Stromal cell of bone marrow (primary cell): ENCODE measurements at places on chromosomes 16 and 17.

GRCh38 chr16:10256784-10257641 lies 74.8 kb upstream of the GRIN2A start:
- peak; percentile 2 for DNase-seq

DNA sequence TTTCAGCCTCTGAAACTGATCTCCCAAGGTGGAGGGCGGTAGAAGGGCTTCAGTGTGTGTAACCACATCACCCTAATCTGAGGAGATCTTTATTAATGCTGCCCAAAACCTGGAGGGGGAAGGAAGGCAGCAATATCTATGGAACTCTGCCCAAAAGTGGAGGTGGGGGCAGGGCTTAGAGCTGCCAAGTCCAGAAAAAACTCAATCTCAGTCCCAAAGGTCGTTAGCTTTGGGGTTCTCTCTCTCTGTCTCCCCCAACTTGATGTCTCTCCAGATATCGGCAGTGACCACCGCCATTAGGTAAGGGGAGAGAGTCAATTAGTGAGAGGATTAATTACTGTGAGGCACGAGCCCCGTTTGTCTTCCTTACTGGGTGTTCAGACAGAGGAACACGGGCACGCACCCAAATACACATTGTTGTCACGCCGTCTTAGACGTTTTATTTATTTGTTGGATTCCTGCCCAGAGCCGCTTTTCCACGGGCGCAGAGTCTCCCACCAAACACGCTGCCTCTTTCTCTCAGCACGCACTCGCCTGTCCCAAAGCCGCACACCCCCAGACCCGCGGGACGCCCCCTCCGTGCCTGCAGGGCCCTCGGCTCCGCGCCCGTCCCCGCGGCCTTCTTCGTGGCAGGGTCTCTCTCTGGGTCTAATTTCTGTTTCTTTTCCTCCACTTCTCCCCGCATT lies 5.4 kb upstream of the LHX1 start:
- DNase-seq: no peak

DNA sequence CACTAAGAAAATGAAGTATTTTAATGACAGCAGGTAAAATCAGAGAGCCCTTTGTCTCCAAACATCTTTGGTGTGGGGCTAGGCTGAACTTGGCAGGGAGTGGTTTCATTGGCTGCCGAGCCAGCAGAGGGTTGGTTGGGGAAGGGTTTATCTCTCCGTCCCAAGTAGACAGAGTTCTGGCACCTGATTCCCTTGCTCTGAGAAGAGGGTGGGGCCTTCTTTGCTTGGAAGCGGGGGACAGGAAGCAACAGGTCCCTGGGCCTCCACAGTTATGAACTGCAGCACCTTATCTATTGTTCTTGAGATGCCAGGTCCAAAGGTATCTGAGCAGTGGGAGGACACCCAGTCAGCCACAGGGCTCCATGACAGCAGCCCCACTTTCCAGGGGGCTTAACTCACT lies 12.3 kb upstream of the CDH1 start:
- no peak for DNase-seq

- DNase-seq: no peak
These were observed 6.1 kb downstream of the CAMKK1 start for GRCh38 chr17:3886776-3887175.

DNA sequence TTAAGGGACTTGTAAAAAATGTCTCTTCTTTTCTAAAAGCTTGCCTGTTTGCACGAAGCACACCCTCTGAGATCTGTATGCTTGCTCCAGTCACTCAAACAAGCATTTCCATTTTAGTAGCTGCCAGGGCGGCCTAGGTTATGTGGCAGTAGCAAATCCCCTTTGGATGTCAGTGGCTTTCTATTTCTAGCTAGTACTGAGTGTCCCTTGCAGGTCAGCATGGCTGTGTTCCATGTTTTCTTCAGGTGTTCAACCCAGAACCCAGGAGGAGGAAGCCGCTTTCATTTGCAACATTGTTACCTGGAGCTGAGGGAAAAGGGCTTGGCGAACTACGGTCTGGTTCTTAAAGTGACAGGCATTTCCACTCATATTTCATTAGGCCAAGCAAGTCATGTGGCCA lies 36.4 kb downstream of the FOXL1 start:
- no peak for DNase-seq

DNA sequence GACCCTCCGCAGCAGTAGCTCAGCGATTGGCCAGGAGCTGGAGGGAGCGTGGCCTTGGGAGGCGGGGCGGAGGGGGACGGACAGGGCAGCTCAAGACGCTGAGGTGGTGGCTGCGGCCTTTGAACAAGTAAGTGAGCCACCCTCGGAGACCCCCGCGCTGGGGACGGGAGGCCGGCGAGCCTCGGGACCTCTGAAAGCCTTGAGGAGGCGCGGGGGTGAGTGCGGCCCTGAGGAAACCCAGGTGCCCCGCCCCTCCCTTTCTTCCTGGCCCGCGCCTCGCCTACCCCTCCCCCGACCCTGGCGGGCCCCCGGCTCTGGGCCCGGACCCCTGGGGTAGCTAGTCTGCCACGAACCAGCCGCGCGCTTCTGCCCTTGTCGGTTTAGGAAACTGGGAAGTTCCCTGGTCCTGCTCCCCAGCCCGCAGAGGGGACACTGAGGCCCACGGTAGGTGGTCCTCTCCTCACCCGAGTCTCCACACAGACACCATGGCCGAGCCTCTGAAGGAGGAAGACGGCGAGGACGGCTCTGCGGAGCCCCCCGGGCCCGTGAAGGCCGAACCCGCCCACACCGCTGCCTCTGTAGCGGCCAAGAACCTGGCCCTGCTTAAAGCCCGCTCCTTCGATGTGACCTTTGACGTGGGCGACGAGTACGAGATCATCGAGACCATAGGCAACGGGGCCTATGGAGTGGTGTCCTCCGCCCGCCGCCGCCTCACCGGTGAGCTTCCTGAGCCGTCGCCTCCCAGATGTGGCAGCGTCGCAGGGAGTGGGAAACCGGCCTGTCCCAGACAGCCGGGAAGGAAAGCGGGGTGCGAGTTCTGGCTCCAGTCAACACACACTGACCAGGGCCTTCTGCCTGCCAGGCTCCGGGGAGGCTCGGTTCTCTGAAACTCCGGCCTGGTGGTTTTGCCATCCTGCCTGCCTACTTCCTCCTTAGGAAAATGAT lies at the start of gene MAPK7:
Gene MAPK7, plus strand, starts transcription at position 83 of the 945 bp plus-strand sequence. Its CDS starts 403 bp downstream, at position 486.
- no peak for DNase-seq

DNA sequence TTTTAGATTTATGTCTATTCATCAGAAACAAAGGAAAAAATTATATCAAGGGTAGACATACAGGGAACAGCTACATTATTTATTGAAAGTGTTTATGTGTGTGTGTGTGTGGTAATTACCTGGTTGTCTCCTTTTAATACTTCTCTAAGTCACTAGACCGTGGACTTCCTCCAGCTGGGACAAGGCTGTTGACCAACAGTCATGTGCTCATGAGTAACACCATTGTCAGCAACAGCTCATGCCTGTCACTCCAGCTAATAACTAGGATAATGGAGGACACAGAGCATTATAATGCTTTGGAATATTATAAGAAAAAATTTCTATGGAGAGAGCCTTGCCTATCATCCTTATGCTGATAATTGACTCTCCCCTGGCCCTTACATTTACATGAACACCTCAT lies 125.3 kb upstream of the SALL1 start:
- DNase-seq: no peak

DNA sequence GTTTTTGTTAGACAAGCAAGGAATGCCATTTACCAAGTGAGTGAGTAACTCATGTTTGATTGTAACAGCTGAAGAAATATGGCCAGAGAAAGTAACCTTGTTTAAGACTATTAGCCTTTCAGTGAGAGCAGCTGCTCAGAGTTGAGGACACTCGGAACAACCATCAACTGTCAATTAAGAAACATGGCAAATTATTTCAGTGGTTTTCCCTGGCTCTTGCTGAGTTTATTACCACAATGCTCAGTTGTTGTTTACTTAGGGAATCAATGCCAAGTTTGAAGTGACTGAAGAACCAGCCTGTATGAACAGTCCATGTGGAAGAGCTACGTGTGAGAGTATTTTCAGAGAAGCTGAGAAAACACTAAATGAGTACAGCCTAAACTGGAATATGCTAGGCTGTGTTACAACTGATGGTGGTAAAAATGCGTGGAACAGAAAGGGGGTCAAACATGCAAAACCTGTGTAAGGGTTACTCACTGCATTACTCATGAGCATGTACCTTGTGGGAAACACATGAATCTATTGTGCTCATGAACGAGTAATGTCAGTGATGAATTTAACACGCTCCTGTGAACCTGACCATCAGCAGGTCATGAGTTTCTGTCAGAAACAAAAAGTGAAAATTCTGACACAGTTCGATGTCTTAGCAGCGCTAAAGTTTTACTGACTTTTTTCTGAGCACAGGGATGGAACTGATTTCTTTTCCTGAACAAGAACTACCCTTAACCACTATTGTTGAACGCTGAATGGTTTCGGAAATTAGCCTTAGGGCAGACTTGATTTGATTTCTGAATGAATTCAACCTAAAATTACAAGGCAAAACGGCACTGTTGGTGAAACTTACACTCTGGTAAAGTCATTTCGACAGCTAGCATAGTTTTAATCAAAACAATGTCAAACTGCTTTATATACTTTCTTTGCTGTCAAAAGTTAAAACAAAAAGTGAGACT lies 33.5 kb downstream of the GNA13 start:
- no peak for DNase-seq

- no peak for DNase-seq
These were observed 5.4 kb downstream of the MARCHF10 start for GRCh38 chr17:62802561-62803205.

- DNase-seq: no peak
These were observed 30.0 kb upstream of the SLC38A10 start for GRCh38 chr17:81324851-81325713.

DNA sequence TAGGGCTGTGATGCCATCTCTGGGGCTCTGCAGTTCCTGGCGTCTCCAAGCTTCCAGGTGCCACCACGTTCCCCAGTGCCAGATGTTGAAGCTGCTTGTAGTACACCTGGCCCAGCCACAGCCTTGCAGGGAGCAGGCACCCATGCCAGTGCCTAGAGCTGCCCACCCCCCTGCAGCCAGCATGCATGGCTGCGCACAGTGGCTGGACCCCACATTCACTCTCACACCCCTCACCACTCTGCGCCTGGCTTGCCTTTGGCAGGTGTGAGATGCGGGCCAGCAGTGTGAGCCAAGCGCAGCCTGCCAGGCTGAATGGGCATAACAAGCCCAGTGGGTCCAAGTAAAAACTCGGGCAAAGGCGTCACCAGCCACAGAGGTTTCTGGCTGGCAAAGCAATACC lies 75.4 kb upstream of the CHMP6 start:
- DNase-seq: no peak

DNA sequence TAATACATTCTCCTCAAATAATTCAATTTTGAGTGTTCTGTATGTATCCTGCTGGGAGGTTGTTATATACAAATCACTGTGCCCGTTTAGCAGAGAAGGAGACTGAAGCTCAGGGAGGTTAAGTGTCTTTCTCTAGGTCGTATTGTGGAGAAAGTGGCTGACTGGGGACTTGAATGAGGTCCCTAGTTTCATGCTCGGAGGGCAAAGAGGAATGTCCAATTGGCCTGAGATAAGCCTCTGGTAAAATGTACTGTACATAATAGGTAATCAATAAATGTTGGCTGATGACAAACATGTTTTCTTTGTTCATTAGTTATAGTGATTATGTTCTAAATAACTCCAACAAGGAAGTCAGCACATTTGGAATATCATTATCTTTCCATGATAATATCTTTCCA lies 442.6 kb downstream of the UTP18 start:
- no peak for DNase-seq

DNA sequence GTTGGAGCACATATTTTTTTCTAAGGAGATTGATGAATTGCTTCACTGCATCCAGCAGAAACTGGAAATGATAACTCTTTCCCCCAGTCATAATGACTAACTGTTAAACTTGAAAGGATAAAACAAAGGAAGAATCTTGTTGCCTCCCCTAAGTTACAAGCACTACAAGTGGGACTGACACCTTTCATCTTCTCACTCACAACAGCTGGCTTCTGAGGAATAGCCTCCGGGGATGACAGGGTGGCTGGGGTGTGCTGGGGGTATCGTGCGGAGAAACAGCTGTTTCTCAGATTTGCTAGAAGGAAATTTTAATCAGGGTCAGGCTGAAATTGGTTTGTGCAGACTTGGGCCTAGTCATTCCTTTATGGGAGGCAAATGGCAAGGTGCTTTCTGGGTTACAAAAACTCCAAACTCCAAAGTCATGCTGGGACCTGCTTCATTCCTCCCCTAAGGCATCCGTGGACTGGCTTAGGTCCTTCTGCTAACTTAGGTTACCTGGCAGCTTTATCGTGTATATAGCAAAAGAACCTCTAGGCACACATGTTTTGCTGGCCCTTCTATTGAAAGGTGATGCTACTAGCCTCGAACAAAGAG lies 557.2 kb downstream of the TOX3 start:
- no peak for DNase-seq

DNA sequence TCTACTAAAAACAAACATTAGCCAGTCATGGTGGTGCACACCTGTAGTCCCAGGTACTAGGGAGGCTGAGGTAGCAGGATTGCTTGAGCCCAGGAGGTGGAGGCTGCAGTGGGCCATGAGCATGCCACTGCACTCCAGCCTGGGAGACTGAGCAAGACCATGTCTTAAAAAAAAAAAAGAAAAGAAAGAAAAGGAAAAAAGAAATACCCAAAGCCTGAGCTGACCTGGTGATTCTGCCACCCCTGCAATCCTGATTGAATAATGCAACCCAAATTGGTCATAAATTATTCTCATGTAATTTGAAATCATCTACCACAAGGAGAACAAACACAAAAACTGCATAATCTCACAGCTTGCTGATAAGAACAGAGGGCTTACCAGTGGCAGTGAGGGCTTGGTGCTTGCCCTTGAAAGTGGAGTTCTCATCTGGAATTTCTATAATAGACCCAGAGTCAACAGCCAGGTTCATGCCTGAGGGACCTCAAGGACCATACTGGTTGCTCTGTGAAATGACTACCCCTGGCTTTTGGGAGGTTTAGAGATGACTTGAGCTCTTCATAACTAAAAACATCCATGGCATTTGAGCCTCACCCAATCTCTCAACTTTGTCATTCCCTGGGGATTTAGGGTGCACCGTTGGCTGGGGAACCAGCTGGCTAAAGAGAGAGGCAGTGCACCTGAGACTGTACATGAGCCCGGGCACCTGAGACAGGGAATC lies 35.4 kb upstream of the TMC5 start:
- no peak for DNase-seq

DNA sequence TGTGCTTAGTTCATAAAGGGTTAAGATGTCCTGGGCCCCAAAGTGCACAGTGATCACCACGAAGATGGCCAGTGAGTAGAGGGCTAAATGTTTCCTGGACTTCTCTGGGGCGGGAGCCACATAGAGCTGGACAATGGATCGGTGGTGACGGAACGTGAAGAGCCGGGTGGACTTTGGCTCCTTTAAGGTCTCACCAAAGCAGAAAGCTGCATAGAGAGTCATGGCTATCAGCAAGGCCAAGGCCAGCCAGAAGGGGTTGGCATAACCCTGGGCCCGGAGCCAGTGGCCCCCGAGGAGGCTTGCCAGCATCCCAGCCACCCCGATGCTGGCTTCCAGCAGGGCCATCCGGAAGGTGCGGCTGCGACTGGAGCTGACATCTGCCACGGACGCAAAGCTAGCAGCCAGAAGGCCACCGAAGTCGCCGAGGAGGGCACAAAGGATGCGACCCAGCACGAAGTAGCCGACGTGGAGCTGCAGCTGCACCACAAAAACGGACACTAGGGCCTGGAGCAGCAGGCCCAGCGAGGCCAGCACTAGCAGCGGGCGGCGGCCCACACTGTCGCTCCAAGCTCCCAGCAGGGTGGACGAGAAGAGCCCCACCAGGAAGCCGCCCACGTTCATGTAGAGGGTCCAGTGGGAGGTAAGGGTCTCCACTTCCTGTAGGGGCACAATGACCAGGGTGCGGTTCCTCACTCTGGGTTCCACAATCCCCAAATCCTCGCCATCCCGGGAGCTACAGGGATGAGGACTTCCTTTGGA lies 1.0 kb downstream of the SLC46A1 start:
- DNase-seq: no peak

- DNase-seq: no peak
These were observed 17.5 kb downstream of the SBK1 start for GRCh38 chr16:28309811-28310311.

GRCh38 chr16:12612598-12613101 lies 191.0 kb downstream of the CPPED1 start:
- DNase-seq: no peak
